Activated T-cell treated with anti-CD3 and anti-CD28 coated beads, Interleukin-2, amount 50 U/mL, for 72 hours (primary cell): ENCODE measurements at places on chromosomes 5 and 9. TPM values are rescaled to one million over a fixed set of nuclear protein-coding genes. Genes with fewer than 3 reads are reported as not detected.

TSSK1B gene
- not detected for total RNA-seq

ADAMTSL2 gene
- 0.07 TPM for total RNA-seq

PAX5 gene
- total RNA-seq = 2.2 TPM

PDE6A gene
- 0.05 TPM for total RNA-seq

GRCh38 chr9:83231039-83231438 lies 168.1 kb upstream of the RASEF start:
- DNase-seq = no peak

DNA sequence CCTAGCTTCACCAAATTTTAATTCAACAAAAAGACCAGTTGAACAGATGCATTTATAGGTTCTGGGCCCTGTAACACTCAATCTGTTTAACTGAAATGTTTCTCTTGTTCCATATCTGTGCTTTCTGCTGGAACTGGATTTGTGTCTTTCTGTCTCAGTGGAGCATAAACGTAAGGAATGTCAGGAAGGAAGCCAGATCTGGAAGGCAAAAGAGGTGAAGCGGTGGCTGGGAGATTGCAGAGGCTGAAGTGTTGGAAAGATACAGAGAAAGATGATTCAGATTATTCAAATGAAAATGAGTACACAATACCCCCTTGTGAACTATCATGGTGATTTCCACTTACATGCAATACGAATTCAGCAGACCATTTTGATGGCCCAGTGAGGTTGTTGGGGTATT lies 406.8 kb downstream of the BRINP1 start:
- no peak for DNase-seq

GRCh38 chr5:28066856-28067255 lies 1028.5 kb upstream of the CDH9 start:
- no peak for DNase-seq

- no peak for DNase-seq
These were observed 576.3 kb downstream of the PDE4D start for GRCh38 chr5:59317023-59317773.

DNA sequence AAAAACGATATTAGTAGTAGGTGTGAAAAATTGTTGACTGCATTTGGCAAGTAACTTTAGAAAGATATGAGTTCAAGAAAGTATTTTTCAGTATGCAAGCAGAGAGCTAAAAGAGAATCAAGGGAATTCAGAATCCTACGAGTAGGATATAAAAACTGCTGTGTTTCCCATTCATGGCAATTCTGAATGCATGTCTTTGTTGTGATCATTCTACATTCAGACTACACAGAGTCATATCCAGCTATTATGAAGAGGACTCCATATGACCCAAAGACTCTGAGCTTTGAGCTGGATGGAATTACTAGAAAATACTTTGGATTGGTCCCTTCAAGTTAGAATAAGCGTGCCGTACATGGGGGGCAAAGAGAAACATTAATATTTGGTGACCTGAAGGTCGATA lies 12.0 kb downstream of the IFNE start:
- DNase-seq = no peak

DNA sequence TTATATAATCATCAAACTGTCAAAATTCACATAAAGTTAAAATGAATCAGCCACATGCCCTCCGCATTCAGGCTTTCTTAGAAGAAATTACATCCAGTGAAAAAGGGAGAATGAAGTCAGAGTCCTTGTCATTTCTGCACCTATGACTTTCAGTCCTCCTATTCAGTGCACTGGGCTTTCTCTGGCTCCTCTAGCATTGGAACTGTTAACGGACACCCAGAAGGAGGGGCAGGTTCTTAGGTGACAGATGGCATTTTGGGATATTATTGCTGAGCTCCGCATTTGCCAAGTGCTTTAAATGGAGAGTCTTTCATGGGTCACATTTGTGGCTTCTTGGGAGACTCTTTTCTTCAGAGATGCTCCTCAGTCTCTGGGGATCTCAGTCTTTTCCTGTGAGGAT lies 40.0 kb downstream of the ADAMTS19 start:
- no peak for DNase-seq

DNA sequence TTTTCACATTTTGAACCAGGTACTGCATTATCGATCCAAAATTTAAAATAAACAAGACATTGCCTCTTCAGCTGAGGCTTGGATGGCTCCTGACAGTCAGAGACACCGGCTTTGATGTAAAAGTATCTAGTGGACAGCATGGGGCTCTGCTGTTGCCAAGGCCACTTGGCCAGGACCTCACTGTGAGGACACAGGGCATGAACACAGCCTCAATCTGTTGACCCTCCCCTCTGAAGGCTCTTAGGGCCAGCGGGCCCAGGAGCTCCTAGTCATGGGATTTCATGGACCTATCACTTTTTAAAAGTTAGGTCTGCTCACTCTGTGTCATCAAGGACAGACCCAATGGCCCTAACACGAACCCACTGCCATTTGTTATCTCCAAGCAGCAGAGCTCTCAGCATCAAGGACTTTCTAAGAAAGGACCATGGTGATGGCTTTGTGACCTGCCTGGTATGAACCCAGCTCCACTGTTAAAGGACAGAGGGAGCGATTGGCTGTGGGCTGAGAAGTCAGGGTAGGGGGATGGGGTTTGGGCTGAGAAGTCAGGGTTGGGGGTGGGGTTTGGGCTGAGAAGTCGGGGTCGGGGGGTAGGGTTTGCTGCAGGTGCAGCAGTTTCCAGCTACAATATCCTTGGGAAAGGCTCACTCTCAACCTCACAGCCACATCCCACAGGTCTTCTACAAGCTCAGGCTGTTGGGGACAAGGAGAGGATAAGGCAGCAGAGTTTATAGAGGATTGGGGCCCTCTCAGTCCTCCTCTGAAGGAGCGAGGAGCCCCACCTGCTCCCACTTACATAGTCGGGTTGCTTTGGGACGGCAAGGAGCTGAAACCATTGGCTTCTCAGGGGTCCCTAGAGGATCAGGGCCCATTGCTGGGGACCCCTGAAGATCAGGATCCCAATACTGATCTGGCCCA lies 146.8 kb downstream of the BARX1 start:
- no peak for DNase-seq

DNA sequence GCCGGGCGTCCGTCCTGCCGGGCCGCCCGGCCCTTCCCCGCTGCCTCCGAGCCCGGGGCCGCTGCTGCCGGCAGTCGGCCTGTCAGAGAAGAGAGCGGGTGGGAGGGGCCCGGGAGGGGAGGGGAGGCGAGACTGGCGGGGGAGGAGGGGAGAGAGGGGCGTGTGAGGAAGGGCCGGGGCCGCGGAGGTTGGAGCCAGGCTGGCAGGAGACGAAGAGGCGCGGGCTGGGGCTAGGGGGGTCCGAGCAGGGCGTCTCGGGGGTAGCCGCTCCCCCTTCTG lies 570 bp downstream of the CREBRF start:
- DNase-seq = no peak

- DNase-seq = no peak
These were observed 47.3 kb downstream of the S1PR3 start for GRCh38 chr9:89038382-89039103.

- DNase-seq = no peak
These were observed 211.2 kb downstream of the SAXO1 start for GRCh38 chr9:18821788-18822187.

- no peak for DNase-seq
These were observed 137.0 kb downstream of the MRPS30 start for GRCh38 chr5:44945743-44946142.

DNA sequence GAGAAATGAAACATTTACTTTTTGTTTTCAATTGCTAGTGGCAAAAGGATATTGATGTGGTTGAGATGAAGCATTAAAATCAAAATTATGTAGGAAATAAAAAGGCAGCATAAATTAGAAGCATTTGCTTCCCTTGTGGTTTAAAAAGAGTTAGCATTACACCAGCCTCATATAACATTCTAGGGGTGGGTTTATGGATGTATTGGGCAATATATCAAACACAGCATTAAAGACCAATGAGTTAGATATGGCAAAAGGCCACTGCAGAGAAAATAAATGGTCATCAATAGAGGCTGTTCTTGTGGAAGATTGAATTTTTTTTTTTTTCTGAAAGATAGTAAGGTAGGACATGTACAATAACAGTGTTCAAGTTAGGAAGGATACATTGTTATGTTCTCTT lies 473.0 kb downstream of the TLR4 start:
- DNase-seq = no peak
